Fibroblast of the aortic adventitia (primary cell): ENCODE measurements at places on chromosomes 6 and 20. TPM values are rescaled to one million over a fixed set of nuclear protein-coding genes. Genes with fewer than 3 reads are reported as not detected.

DNA sequence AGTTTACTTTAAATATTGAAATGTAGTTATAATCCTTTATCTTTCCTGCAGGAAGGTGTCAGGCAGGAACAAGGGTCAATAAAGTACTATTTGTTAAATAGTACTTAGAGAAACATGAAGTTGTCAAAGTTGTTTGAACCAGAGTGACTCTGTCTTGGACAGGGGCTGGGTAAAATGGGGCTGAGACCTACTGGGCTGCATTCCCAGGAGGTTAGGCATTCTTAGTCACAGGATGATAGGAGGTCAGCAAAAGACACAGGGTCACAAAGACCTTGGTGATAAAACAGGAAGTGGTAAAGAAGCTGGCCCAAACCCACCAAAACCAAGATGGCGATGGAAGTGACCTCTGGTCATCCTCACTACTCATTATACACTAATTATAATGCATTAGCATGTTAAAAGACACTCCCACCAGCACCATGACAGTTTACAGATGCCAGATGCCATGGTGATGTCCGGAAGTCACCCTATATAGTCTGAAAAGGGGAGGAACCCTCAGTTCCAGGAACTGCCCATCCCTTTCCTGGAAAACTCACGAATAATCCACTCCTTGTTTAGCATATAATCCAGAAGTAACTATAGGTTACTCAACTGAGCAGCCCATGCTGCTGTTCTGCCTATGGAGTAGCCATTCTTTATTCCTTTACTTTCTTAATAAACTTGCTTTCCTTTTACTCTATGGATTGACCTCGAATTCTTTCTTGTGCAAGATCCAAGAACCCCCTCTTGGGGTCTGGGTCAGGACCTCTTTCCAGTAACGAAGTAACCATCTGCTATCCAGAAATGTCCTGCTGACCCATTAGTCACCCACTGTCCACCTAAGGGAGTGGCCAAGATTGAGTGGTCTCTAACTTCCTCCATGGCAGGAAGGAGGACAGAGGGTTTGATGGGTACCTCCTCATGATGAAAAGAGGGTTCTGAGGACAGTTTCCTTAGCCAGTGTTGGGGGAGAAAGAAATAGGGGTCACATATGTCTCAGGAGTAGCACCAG is 19.6 kb downstream of the SLC22A2 start:
- no peak for DNase-seq

DNA sequence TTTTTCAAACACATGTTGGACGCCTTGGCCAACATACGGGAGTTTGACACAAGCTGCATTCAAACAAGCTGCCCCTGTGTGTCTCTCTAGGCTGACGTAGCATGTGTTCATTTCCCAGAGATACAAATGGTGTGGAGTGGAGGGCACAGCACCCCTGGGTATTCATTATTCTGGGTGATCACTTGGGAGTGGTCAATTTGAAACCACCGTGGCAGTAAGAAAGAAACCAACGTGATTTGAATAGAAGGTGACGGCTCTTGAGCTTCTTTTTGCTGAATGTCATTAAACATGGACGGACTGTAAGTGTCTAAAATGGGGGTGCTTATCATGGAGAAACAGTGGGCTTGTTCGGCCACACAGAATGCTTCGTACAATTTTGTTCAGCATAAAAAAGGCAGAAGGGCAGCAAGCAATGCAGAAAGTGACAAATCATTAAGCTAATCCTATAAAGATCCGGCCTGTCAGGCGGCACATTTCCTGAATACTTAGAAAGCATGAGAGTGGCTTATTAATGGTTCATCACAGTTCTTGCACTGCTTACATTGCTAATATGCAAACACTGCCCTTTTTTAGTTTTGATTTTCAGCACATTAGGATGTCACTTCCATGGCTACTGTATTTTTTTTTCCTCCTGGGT is 1261.9 kb upstream of the CITED2 start:
- no peak for DNase-seq

- no peak for DNase-seq
These were observed 79.4 kb downstream of the CD24 start for GRCh38 chr6:106894978-106895702.

DNA sequence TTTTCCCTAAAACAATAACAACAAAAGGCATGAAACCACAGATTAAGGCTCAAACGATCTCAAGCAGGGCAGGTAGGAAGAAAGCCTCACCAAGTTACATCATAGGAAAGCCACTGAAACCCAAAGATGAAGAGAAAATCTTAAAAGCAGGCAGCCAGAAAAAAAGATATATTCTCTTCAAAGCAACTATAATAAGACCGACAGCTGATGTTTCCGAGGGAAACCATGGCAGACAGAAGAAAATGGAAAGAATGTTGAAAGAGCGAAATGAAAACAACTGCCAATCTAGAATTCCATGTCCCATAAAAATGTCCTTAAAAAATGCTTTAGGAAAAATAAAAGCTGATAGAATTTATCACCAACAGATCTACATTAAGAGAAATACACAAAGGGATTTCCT is 161.5 kb upstream of the THBS2 start:
- no peak for DNase-seq

DNA sequence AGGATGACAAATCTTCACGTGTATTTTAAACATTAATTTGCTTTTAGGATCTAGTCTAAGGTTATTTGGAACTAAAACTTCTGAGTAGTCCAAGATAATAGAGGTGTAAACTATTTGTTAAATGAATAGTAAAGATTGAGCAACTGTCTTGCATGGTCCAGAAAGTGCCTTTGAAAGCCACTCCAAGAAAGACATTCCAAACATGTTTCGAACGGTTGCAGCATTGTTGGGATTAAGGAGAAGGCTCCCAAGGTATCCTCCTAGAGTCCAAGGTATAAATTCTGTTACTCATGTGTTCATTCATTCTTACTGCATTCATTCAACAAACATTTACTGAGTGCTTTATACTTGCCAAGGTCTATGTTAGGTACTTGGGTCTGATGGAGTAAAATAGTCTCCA is 28.8 kb upstream of the MYLK2 start:
- peak; percentile 63 for DNase-seq

- DNase-seq: no peak
These were observed 157.7 kb downstream of the VEGFA start for GRCh38 chr6:43927532-43928210.

- DNase-seq: peak; percentile 16
These were observed 140.2 kb upstream of the AHI1 start for GRCh38 chr6:135637701-135638100.

DNA sequence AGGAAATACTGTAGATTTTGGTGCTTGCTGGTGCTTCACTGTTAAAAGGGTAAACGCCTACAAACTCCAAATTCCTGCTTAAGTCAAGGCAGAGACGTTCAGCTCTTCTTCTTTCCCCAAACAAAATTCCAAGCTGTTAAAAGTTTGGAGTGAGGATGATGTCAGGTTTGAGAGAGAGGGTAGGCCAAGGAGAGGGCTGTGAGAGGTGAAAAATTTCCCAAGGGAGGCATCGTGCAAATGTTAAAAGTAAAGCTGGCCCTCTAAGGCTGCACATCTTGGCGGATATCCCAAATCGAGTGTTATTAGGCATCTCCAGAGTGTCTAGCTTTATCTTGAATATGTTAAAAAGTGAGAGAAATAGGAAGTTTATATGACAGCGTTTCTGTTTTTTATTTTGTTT is 651.8 kb downstream of the QKI start:
- no peak for DNase-seq

GRCh38 chr20:41714030-41714429 is 95.9 kb upstream of the CHD6 start:
- DNase-seq: no peak

GRCh38 chr20:17631576-17632319 is 50.3 kb downstream of the RRBP1 start:
- no peak for DNase-seq

DNA sequence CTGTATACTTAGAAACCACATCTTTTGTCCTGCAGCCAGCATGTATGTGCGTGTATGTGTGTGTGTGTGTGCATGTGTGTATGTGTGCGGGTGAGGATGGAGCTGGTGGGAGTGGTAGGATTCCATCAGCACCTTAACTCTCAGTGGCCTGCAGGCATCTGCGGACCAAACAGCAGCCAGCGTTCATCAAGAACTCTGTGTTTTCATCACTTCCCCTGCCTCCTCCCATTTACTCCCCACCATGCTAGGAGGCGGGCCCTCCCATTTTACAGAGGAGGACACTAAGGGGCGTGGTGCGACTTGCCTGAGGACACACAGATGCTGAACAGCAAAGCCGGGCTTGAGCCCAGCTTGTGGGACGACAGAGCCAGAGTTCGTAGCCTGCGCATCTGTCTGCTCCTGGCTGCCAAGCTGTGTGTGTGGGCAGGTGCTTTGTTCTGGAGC is 8.9 kb downstream of the VSTM2L start:
- DNase-seq: peak; percentile 69

GRCh38 chr6:72140795-72141194 is 254.4 kb downstream of the RIMS1 start:
- DNase-seq: peak; percentile 3

DNA sequence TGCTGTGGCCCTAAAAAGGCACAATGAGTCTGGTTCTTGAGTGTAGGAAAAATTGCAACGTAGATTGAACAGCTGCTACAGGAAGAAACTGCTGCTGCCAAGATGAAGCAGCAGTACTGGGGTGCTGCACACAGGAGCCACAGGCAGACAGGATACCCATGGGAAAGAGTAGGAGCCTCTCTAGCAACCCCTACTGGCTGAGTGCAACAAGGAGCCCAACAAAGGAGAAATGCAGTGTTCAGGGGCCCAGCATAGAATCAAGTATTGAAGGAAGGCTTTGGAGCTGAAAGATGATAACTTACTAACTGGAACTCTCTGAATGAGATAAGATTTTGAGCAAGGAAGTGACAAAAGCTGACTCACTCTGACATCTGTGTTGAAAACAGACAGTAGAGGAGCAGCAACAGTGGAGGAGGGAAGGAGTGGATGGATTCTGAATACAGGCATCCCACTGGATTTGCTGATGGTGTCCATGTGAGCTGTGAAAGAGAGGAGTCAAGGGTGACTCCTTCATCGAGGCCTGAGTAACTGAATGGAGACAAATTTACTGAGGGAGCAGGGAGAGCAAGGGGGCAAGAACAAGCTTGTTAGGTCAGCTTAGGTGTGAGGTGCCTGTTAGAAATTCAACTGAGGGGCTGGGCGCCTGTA is 534.7 kb upstream of the JARID2 start:
- peak; percentile 88 for DNase-seq

Gene TMC2
- not detected in 2 replicates for total RNA-seq

Gene CASS4
- total RNA-seq: 0.09 and 0.49 TPM in 2 replicates

Gene PSMB8
- total RNA-seq: 36.2 and 38.0 TPM in 2 replicates

Gene BCL2L1
- total RNA-seq: 59.9 and 101 TPM in 2 replicates

Gene VSX1
- total RNA-seq: not detected in 2 replicates

Gene XPO5
- total RNA-seq: 17.6 and 29.0 TPM in 2 replicates
